Spinal cord (tissue), 10 donors: ENCODE measurements at places on chromosomes 7 and 10. TPM values are rescaled to one million over a fixed set of nuclear protein-coding genes. Genes with fewer than 3 reads are reported as not detected.

The CYP3A5 gene
- 7.2 TPM for total RNA-seq

The NODAL gene
- 2.2 TPM for total RNA-seq

The GPR85 gene
- total RNA-seq = 13.6 TPM

The EEPD1 gene
- 34.2 TPM for total RNA-seq

The HOXA9 gene
- 20.4 TPM for total RNA-seq

The FAM24B gene
- 2.6 TPM for total RNA-seq

The ACHE gene
- 14.7 TPM for total RNA-seq

The MINDY4 gene
- total RNA-seq = 13.8 TPM

The RPEL1 gene
- 0.11 TPM for total RNA-seq

The PPP1R17 gene
- total RNA-seq = 1.8 TPM

The TRIM4 gene
- total RNA-seq = 32.5 TPM

The SPDYE2B gene
- not detected for total RNA-seq

The BUD23 gene
- total RNA-seq = 24.6 TPM

The CPA1 gene
- 0.77 TPM for total RNA-seq

The SCART1 gene
- total RNA-seq = 2.9 TPM

The DNTT gene
- total RNA-seq = 0.11 TPM

The TYW1B gene
- 5.5 TPM for total RNA-seq

The FAM25A gene
- not detected for total RNA-seq

The WDFY4 gene
- 3.8 TPM for total RNA-seq

The KIFBP gene
- total RNA-seq = 51.9 TPM
